ENCODE measurements at places on chromosomes 4 and X.

DNA sequence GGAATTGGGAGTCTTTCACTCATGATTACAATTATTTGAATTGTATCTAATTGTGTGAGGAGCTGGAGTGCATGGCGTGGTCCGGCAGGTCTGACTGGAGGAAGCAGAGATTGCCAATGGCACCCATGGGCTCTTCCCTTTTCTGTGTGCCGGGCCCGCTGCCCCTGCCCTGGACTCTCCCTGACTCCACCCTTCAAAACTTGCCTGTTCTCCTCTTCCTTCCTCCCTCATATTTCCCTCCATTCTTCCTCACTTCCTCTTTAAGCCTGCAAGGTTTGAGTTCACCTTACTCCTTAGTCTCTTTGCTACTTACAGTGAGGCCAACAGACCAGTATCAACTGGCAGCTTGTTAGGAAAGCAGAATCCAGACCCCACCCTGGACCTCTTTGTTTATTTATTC lies 6.5 kb upstream of the STBD1 start:
- no peak for DNase-seq

DNA sequence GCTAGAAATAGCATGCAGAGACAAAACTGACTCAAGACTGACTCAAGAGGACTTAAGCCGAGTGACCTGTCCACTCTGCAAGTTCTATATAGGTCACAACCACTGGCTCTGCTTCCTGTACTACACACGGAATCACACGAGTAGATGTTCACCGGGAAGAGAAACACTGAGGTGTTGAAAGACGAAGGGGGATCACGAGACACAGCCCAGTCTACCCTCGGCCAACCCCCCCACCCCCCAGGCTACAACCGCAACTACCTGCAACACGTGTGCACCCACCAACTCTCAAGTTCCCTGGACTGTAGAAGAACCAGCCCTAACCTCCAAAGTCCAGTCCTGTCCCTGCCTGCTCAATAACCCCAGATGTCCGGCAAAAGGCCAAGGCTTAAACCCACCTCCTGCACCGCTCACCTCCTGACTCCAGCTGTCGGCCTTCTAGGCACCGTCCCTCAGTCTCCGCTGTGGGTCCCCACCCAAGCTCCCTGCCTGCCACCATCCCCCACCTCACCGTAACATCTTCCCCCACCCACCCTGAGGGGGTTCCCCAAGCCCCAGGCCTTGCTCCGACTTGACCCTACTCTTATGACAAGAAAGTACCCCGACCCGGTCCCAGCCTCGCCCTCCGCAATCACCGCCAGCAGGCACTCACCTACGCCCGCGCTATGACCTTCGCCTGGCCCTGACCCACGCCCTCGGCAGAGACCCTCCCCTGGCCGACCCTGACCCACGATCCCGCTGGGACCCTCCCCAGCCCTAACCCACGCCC lies 739 bp downstream of the GAK start:
- no peak for DNase-seq

- DNase-seq = no peak
Measured at GRCh38 chr4:64883087-64883807, 474.0 kb upstream of the TECRL start.

DNA sequence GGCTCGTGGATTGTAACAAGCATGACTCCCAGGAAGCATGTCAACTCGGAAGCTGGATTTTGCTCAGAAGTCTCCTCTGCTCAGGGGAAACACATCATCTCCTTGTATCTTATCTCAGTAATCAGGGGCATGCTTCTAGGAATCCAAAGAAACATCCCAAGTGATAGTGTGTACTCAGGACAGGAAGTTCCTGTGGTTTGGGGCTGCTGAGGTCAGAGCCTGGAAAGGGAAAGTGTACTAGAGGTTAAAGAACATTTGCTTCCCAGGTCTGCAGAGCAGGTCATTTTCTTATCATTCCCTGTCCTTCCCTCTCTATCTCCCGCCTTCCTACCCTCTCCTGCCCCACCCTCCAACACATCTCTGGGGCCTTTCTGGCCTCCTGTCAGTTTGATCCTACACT lies 38.8 kb downstream of the SLC34A2 start:
- no peak for DNase-seq

- DNase-seq = no peak
Measured at GRCh38 chr4:174260099-174260498, 23.4 kb downstream of the FBXO8 start.
